ENCODE measurements at places on chromosomes 5 and 9.
A peak's percentile ranks its signal among the peaks of the same experiment; 100 is the strongest.

DNA sequence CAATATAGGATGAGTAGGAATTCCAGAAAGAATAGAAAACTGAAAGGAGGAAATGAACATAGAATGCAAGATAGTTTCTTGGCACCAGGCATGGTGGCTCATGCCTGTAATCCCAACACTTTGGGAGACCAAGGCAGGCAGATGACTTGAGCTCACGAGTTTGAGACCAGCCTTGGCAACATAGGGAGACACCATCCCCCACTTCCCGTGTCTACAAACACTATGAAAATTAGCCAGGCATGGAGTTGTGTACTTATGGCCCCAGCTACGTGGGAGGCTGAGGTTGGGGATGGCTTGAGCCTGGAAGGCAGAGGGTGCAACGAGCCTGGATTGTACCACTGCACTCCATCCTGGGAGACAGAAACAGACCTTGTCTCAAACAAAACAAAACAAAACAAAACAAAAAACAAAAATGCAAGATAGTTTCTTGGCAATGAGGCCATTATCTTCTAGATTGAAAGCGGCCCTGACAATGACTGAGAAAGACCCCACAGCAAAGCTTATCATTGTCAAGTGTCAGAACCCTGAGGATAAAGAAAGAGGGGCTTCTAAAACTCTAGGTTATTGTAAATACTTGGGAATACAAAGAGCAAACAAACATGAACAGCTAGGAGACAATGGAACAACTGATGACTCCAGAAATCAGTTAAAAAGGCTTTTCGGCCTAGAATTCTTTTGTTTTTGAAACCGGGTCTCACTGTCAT is 9.2 kb downstream of the SQSTM1 start:
- no peak for DNase-seq

GRCh38 chr5:38193015-38193581 is 65.3 kb upstream of the EGFLAM start:
- DNase-seq, result peak; percentile 62

DNA sequence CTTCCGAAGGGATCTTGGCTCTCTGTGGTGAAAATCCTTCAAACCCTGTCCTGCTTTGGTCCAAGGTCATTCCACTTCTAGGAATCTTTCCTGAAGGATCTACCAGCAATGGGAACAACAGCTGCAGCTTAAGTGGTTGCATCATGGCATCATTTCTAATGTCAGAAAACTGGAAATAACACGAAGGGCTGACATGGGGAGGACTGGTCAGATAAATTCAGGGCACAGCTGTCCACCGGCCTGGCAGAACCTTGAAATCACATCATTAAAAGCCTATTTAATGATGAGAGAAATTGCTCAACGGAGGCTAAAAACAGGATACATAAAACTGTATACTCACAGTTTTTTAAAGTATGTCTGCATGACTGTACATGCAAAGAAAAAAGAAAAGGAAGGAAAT is 28.3 kb downstream of the OLFML2A start:
- DNase-seq, result no peak

- DNase-seq, result peak; percentile 49
These were observed 2.6 kb downstream of the PDLIM4 start for GRCh38 chr5:132260051-132260450.

GRCh38 chr5:53733853-53734252 is 173.4 kb downstream of the NDUFS4 start:
- DNase-seq, result no peak

GRCh38 chr9:112142420-112142819 is 32.7 kb downstream of the SUSD1 start:
- no peak for DNase-seq

- no peak for DNase-seq
These were observed 36.0 kb downstream of the IPO11 start for GRCh38 chr5:62448528-62448927.

GRCh38 chr9:38163518-38163917 is 94.5 kb upstream of the SHB start:
- no peak for DNase-seq

GRCh38 chr9:92426501-92427145 is 2.4 kb upstream of the OMD start:
- no peak for DNase-seq

DNA sequence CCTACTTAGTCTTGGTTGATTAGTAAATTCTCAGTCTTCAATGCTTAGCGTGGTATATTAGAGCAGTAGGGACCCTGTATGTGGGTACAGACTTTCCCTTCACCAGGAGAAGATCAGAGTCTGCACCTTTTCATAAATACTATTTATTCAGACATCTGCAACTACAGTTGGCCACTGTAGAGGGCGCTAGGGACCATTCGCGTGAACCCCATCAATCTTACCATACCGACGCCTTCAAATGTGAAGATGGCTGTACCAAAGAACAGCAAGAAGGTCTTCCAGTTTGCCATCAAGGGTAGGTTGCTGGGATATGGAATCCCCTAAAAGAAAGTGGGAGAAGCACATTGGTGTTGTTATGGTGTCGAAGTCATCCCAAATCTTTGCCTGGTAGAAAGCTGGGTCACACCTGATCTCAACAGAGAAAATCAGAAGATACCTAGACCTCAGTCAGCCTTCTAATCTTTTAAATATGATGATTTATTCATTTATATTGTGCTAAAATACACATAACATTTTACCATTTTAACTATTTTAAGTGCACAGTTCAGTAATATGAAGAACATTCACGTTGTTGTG is 19.1 kb downstream of the SLC36A3 start:
- DNase-seq, result no peak

- DNase-seq, result no peak
These were observed 80.9 kb upstream of the CPEB4 start for GRCh38 chr5:173807181-173807655.

GRCh38 chr5:82692826-82693225 is 384.4 kb downstream of the TMEM167A start:
- DNase-seq, result no peak

DNA sequence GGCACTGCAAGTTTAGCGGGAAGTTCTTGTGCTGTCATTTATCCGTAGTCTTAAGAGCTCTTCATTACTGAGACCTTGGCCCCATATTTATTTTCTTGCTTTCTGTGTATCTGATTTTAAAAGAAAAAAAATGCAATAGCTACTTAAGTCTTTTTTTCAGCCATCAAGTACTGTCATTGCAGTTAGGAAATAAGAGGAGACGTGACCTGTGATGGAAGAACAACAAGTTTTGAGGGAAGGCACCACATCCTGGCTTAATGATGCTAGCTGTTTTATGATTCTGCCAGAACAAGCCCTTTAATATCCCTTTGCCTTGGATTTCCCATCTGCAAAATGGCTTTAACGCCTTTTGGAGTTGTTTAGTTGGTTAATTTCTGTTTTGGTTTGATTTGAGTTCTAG is 3.8 kb downstream of the RGMB start:
- DNase-seq, result no peak

DNA sequence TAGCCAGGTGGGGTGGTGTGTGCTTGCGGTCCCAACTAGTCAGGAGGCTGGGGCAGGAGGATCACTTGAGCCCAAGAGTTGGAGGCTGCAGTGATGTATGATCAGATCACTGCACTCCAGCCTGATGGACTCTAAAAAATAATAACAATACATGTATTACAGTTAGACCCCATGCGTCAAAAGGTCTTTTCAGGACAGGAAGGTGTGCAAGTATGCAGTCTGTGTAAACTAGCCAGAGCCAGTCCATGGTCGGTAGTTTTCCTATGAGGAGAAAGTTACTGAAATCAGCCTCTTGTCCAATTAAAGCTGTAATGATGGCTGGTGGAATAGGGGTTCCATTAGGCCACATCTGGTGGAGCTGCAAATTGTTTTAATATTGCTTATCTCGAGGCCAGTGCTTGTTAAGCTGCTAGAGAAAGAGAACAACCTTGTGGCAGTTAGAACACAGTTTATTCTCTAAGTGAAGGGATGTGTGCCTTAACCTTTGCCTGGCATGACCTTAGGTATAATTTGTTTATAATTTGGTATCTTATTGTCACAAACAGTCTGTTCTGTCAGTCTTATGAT is 1.5 kb upstream of the STOM start:
- no peak for DNase-seq

DNA sequence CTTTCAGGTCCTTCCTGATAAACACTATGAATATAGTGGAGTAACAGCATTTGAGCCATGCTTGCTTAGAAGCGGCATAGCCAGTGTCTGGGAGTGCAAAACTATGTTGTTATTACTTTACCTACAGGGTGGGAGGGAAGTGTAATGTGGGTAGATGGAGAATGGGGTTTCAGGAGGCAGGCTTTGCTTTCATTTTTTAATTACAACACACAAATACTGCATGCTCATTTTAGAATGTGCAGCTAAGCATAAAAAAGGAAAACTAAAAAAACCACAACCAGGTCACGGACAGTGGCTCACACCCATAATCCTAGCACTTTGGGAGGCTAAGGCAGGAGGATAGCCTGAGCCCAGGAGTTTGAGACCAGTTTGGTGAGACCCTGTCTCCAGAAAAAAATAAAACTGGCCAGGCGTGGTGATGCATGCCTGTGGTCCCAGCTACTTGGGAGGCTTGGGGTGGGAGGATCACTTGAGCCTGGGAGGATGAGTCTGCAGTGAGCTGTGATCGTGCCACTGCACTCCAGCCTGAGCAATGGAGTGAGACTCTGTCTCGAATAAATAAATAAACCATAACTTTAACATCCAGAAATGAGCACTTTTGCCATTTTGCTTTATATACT is 20.2 kb downstream of the HAVCR1 start:
- DNase-seq, result no peak

- peak; percentile 91 for DNase-seq
These were observed 661.6 kb upstream of the C9orf72 start for GRCh38 chr9:28234894-28235277.

DNA sequence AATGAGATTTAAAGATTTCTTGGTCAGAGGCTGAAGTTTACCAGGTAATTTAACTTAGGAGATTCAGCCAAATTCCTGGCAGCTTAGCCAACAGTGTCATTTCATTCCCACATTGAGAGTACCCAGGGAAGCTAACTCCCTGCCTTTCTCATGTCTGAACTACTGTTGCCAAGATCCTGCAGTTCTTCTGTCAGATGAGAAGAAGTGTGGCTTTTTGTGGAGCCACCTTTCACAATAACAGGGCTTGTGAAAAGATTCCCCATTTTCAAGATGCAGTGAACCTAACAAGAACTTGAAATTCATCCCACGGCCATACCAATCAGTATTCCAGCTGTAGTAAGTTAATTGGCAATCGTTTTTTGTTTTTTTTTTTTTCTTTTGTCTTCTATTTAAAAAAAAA is 176.4 kb downstream of the XRCC4 start:
- peak; percentile 24 for DNase-seq

DNA sequence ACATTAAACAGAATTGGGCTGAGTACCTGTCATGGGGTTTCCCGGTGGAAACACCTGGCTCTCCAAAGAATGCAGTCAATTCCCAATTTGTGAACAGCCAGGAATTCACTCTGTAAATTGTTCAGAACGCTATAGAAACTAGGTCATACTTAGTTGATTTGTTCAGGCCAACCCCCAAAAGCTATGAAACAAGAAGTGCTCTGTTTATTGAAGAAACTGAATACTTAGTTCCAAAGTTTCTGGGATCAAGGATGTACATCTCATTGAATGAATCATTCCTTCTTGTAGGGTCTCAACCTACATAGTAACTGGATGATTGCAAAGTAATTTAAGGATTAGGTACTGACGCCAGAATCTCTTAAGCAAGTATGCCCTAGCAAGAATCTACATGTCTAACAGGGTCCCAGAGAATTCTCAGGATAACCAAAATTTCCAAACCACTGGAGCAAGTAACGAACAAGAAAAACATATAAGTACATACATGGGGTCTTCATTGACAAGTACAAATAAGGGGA is 659 bp upstream of the TUSC1 start:
- DNase-seq, result peak; percentile 4
